ENCODE measurements at places on chromosomes 7 and 10. TPM values are rescaled to one million over a fixed set of nuclear protein-coding genes. Genes with fewer than 3 reads are reported as not detected.

The CYP2C19 gene
- 0.42 TPM for total RNA-seq

The NKX6-2 gene
- not detected for total RNA-seq

The CISD1 gene
- 37.7 TPM for total RNA-seq

- H3K4me3 ChIP-seq: no peak overlapping the region
- no peak overlapping the region for H3K27ac ChIP-seq
- H3K4me1 ChIP-seq: no peaks in the 10 kb centered on the region
- no peak for DNase-seq
Measured at GRCh38 chr7:94245500-94245899, 149.2 kb upstream of the COL1A2 start.

The RASA4B gene
- total RNA-seq: 29.8 TPM

GRCh38 chr7:16803881-16804673 is 722 bp downstream of the AGR2 start:
- DNase-seq: no peak
- H3K4me3 ChIP-seq: no peak overlapping the region
- H3K4me1 ChIP-seq: no peaks in the 10 kb centered on the region
- H3K27ac ChIP-seq: no peak overlapping the region
- no peaks in the 10 kb centered on the region for H3K36me3 ChIP-seq
- peaks cover 6% of the 10 kb centered on the region for H3K27me3 ChIP-seq

DNA sequence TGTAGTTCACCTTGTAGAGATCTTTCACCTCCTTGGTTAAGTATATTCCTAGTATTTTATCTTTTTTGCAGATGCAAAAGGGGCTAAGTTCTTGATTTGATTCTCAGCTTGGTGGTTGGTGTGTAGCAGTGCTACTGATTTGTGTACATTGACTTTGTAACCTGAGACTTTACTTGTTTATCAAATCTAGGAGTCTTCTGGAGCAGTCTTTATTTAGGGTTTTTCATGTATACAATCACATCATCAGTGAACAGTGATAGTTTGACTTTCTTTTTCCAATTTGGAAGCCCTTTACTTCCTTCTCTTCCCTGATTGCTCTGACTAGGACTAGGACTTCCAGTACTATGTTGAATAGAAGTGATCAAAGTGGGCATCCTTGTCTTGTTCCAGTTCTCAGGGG is 33.8 kb downstream of the GPR22 start:
- H3K27ac ChIP-seq: peak overlapping the region; percentile 46
- H3K4me1 ChIP-seq: peaks cover 7% of the 10 kb centered on the region
- H3K27me3 ChIP-seq: no peaks in the 10 kb centered on the region

- H3K4me1 ChIP-seq: peaks cover 26% of the 10 kb centered on the region
- no peak overlapping the region for H3K4me3 ChIP-seq
- H3K36me3 ChIP-seq: no peaks in the 10 kb centered on the region
Measured at GRCh38 chr10:112332509-112333228, 41.2 kb upstream of the ACSL5 start.

- no peak for DNase-seq
- H3K4me3 ChIP-seq: no peak overlapping the region
- no peaks in the 10 kb centered on the region for H3K36me3 ChIP-seq
- no peaks in the 10 kb centered on the region for H3K27me3 ChIP-seq
Measured at GRCh38 chr7:13153742-13154141, 466.3 kb downstream of the ARL4A start.

- no peak overlapping the region for H3K4me3 ChIP-seq
- no peaks in the 10 kb centered on the region for H3K36me3 ChIP-seq
- no peaks in the 10 kb centered on the region for H3K4me1 ChIP-seq
- H3K27me3 ChIP-seq: no peaks in the 10 kb centered on the region
- DNase-seq: no peak
Measured at GRCh38 chr7:67496589-67496988, 500.0 kb downstream of the TYW1 start.

DNA sequence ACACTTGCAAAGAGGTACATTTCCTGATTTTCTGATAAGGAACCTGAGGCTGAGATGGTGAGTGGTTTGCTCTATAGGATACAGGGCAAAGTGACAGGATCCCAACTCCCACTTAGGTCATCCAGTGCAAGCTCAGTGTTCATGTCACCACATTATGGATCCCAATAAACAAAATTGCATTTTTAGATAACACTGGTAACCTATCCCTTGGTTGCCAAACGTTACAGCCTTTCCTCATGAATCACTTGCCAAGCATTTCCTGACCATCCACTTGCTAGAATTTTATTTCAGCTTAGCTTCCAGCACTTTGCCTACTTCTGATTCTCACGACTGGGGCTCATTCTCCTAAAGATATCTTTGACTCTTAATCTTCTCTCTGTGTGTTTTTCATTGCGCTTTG is 131.4 kb upstream of the ODAD2 start:
- H3K4me3 ChIP-seq: no peak overlapping the region
- no peak for DNase-seq
- H3K4me1 ChIP-seq: peaks cover 6% of the 10 kb centered on the region

GRCh38 chr10:51403521-51403920 is 295.9 kb downstream of the CSTF2T start:
- H3K36me3 ChIP-seq: no peaks in the 10 kb centered on the region
- no peaks in the 10 kb centered on the region for H3K27me3 ChIP-seq
- H3K4me1 ChIP-seq: no peaks in the 10 kb centered on the region
- H3K4me3 ChIP-seq: no peak overlapping the region
- no peak for DNase-seq

The INMT gene
- 0.53 TPM for total RNA-seq

The SHTN1 gene
- total RNA-seq: 0.19 TPM

GRCh38 chr10:10164848-10165247 is 852.8 kb upstream of the CELF2 start:
- H3K27me3 ChIP-seq: peaks cover 7% of the 10 kb centered on the region
- H3K4me3 ChIP-seq: no peak overlapping the region

GRCh38 chr10:59079386-59080226 is 96.8 kb upstream of the PHYHIPL start:
- H3K27me3 ChIP-seq: no peaks in the 10 kb centered on the region
- DNase-seq: no peak
- H3K4me1 ChIP-seq: no peaks in the 10 kb centered on the region
- H3K27ac ChIP-seq: no peak overlapping the region

DNA sequence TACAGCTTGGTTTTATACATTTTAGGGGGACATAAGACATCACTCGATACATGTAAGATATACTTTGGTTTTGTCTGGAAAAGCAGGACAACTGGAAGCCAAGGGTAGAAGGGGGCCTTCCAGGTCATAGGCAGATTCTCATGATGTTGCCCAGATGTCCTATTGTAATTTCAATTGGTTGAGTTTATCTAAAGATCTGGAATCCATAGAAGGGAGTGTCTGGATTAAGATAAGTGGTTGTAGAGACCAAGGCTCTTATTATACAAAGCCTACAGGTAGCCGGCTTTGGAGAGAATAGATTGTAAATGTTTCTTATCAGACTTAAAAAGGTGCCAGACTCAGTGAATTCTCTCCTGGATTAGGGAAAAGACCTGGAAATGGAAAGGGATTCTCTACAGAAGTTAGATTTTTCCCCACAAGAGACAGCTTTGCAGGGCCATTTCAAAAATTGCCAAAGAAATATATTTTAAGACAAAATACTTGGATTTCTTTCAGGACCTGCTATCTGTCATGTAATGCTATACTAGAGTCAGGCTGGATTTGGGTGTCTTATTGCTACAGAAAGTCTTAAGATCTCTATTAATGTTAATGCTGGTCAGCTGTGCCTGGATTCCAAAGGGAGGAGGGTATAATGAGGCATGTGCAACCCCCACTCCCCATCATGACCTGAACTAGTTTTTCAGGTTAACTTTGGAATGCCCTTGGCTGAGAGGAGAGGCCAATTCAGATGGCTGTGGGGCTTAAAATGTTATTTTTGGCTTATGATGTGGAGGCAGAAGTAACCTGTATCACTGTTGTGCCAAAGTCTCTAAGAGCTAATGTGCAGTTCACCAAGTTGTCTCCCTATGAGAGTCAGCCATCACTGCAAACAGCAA is 511.1 kb upstream of the C7orf33 start:
- no peak overlapping the region for H3K4me3 ChIP-seq
- H3K4me1 ChIP-seq: no peaks in the 10 kb centered on the region
- no peak overlapping the region for H3K27ac ChIP-seq
- no peaks in the 10 kb centered on the region for H3K27me3 ChIP-seq
- H3K36me3 ChIP-seq: no peaks in the 10 kb centered on the region
- DNase-seq: no peak

DNA sequence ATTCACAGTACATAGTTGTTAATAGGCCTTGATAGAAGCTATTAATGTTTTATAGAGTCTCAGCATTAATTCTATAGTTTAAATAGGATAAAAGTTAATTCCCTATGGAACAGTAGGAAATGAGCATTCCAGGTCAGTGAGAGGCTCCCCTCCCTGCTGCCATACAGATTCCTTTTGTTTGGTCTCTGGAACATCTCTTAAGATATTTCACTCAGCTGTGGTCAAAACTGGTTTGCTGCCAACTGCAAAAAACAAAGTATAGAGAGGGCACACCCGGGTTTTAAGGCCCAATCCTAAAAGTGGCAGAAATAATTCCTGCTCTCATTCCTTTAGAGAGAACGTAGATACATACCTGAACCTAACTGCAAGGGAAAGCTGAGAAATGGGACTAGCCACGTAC is 51.3 kb downstream of the MDFIC start:
- H3K27ac ChIP-seq: no peak overlapping the region
- H3K4me3 ChIP-seq: no peak overlapping the region
- no peaks in the 10 kb centered on the region for H3K36me3 ChIP-seq
- no peak for DNase-seq

The ADGRA1 gene
- not detected for total RNA-seq

DNA sequence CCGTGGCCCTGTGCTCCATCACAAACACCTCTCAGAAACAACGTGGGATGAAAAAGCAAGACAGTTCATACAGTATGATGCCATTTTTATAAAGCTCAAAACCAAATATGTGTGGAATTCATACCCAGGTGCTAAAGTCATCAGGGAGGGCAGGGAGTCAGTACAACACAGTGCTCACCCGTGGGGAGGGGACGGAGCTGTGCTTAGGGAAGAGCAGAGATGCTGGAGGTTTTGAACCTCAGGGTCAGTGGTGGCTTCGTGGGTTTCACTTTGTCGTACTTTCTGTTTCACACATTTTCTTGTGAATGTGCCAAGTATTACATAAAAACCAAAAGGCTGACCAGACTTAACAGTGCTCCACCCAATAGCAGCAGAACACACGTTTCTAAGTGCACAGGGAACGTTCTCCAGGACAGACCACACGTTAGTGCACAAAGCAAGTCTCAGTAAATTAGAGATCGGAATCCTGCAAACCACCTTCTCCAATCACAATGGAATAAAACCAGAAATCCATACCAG is 21.2 kb downstream of the ZMIZ2 start:
- peak overlapping the region; percentile 2 for H3K4me3 ChIP-seq
- peak overlapping the region; percentile 2 for H3K27ac ChIP-seq
- H3K4me1 ChIP-seq: peaks cover 29% of the 10 kb centered on the region

DNA sequence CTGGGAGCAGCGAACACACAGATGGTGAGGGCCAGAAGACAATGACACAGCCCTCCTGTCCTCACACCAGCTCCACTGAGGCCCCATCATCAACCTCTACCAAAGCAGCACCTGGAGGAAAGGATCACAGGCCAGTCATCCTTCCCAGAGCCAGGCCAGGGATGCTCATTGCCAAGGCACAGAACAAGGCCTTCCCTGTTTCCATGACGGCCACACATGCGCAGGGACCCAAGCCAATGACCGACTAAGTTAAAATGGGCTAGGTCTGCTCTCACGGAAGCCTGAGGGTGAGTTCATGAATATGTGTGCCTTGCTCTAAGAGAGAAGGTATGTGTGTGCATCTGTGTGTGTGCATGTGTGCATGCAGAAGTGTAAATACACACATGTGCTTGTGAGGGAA is 39.6 kb downstream of the COBL start:
- H3K27me3 ChIP-seq: peaks cover 19% of the 10 kb centered on the region
- DNase-seq: no peak
- H3K4me1 ChIP-seq: no peaks in the 10 kb centered on the region
- H3K27ac ChIP-seq: no peak overlapping the region
- no peak overlapping the region for H3K4me3 ChIP-seq

The MYH16 gene
- total RNA-seq: not detected

GRCh38 chr7:47914717-47915615 is 33.3 kb downstream of the PKD1L1 start:
- H3K4me1 ChIP-seq: no peaks in the 10 kb centered on the region
- DNase-seq: no peak
- no peak overlapping the region for H3K4me3 ChIP-seq
- peaks cover 8% of the 10 kb centered on the region for H3K27me3 ChIP-seq

The FAM25A gene
- not detected for total RNA-seq

The ZNF25 gene
- 7.5 TPM for total RNA-seq

The ASZ1 gene
- total RNA-seq: not detected

The SLC16A12 gene
- not detected for total RNA-seq

Data from activated T-cell treated with anti-CD3 and anti-CD28 coated beads, Interleukin-2, amount 50 U/mL, for 72 hours (primary cell).